ENCODE measurements at places on chromosomes 13 and 19. TPM values are rescaled to one million over a fixed set of nuclear protein-coding genes. Genes with fewer than 3 reads are reported as not detected.

Gene NANOS2
- not detected for total RNA-seq

Gene TNPO2
- total RNA-seq, result 33.3 TPM

Gene LRFN3
- total RNA-seq, result 19.7 TPM

Gene SMIM24
- total RNA-seq, result 0.70 TPM

Gene ZNF491
- not detected for total RNA-seq

Gene IRS2
- 18.2 TPM for total RNA-seq

Gene SERPINE3
- total RNA-seq, result not detected

Gene EGLN2
- total RNA-seq, result 90.3 TPM

Gene CD79A
- 1.0 TPM for total RNA-seq
